ENCODE measurements at places on chromosomes 3 and 15.

- no peak for DNase-seq
These were observed 132.4 kb upstream of the LPP start for GRCh38 chr3:188021502-188022040.

DNA sequence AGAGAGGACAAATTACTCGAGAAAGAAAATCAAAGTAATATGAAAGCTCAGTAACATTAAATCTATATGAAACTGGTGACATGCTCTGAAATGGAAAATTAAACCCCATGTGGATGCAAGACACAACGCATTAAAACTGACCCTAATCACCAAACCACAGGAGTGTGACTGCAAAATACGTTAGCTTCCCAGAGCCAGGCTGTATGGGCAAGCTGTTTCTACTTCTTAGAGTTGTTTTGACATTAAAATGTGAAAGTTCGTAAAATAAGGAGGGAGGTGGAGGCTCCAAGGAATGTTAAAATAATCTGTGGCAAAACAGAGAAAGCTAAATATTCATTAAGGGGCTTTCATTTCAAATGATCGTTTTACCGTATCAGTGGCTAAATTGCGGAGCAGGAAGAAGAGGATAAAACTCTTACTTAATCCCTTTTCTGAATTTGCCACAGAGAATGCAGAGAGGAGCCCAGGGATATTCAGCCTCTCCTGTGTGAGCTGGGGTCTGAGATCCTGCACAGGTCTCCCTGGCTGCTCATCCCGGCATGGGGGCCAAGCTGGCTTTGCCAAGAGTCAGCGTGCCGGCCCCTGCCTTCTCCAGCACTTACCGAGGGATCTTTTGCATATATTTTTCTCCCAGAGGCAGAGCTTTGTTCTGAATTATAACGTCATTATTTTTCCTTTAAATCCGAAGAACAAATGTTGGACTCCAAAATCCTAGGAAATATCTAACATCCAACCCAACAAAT is 239.8 kb upstream of the THBS1 start:
- DNase-seq = no peak

GRCh38 chr3:183158551-183159006 is 4.0 kb downstream of the LAMP3 start:
- DNase-seq = peak; percentile 18

- DNase-seq = peak; percentile 62
These were observed 15.2 kb downstream of the SSUH2 start for GRCh38 chr3:8629151-8630021.

- no peak for DNase-seq
These were observed 79.7 kb upstream of the CDIN1 start for GRCh38 chr15:36499412-36500389.

DNA sequence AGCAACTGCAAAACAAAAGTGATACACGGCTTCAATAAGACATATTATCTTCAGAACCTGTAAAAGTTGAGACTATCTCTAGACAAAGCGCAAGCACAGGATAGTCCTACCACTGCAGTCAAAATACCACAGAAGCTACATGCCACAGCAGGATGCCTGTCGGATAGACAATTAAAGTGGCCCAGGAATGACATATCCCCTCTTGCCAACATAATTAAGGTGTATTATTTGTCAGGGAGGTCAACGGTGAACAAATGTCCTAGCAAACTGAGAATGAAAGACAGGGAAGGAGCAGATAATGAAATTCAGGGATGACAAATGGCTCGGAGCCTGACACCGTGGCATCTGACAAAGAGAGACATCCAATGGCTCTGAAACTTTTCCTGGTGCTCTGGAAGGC is 185.7 kb downstream of the MECOM start:
- no peak for DNase-seq

- no peak for DNase-seq
These were observed 210.4 kb downstream of the ERC2 start for GRCh38 chr3:56257826-56258225.

GRCh38 chr3:74537857-74538256 is 76.6 kb downstream of the CNTN3 start:
- DNase-seq = no peak
